ENCODE measurements at places on chromosomes 1 and 21.

DNA sequence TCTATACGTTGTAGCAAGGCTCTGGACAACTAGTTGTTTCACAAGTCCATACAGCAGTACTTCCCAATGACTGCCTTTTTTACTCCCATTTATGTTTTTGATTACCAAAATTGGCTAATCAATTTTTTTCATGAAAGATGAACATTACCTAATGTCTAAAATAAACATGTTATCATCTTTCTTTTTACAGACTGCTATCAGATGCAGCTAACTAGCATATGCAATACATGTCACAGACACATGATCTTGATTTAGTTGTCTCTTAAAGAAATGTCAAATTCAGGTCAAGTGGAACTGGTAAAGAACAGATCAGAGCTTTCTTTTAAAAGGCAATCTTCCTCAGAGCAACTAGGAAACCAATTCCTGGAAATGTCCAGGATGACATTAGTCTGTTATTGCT, 630 bp upstream of the DBT start:
- DNase-seq: no peak

DNA sequence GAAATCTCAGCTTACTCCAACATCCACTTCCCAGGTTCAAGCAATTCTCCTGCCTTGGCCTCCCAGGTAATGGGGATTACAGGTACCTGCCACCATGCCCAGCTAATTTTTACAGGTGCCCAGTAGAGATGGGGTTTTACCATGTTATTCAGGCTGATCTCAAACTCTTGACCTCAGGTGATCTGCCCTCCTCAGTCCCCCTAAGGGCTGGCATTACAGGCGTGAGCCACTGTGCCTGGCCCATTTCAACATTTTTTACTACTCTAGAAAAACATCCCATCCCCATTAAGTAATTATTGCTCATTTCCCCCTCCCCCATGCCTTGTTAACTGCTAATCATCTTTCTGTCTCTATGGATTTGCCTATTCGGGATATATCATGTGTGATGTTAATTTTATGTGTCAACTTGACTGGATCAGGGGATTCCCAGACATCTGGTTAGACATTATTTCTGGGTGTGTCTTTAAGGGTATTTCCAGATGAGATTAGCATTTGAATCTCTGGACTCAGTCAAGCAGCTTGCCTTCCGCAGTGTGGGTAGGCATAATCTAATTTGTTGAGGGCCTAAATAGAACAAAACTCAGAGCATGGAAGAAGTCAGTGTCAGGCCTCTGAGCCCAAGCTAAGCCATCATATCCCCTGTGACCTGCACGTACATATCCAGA, 33.0 kb upstream of the ZBTB8B start:
- DNase-seq: no peak

DNA sequence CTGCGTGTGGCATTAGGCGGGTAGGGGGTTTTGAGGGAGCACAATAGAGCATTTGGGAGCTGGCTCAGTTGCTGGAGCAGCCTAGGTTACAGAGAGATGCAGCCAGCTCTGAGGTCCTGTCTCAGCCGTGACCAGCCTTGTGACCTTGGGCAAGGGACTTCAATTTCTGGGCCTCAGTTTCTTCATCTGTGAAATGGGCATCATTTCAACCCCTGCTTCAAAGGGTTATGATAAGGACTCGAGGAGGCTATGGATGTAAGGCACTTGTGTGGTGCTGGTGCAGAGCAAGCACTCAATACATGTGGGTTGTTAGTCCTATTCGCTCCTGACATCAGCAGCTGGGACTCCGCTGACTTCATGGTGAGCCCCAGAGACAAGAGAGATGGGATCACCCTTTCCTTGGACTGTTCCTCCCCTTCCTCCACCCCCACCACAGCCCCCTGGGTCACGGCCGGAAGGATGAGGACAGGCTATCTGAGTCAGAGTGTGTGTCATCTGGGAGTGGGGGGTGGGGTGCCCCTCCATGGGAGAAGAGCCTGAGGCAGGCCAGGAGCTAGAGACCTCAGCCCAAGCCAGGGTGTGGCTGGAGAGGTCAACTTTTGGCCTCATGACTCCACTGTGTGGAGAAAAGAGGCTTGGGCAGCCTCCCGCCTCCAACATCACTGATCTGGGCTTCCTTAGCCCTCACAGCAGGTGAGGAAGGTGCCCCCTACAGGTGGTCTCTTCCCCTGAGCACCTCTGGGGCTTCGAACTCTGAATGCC, 71.4 kb upstream of the ZBTB40 start:
- no peak for DNase-seq

- DNase-seq: no peak
Measured at GRCh38 chr1:3560981-3561380, 50.3 kb downstream of the MEGF6 start.

GRCh38 chr1:90926971-90927370, 94.9 kb downstream of the ZNF644 start:
- DNase-seq: no peak

- no peak for DNase-seq
Measured at GRCh38 chr1:20763417-20763816, 23.7 kb downstream of the HP1BP3 start.

DNA sequence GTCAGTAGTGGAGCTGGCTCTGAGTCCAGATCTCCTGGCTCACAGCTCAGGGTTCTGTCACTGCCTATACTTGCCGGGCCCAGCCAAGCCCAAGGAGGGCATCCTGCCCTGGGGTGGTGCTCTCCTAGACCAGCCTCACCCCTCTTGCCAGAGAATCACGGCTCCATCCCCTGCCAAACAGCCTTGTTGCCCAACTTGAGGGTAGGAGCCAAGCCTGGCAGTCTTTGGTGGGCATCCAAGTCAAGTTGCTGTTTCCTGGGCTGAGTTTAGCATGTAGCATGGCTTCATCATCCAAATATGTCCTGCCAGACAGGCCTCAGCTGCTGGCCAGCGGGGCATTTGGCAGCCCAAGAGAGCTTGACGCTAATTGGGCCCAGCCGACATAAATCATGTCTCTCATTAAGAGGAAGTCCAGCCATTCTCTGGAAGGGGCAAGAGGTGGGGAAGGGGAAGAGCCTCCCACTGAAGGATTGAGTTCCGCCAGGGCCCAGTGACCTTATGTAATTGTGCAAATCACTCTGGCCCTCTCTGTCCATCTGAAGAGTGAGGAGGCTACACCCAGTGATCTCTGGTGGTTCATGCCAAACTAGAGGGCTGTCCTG, 22.6 kb upstream of the TRABD2B start:
- no peak for DNase-seq

- no peak for DNase-seq
Measured at GRCh38 chr1:24020470-24020869, 40.3 kb upstream of the SRSF10 start.

- DNase-seq: peak; percentile 32
Measured at GRCh38 chr1:187051618-187052232, 223.0 kb downstream of the PLA2G4A start.

- DNase-seq: no peak
Measured at GRCh38 chr1:147334292-147334691, 91.8 kb downstream of the CHD1L start.

DNA sequence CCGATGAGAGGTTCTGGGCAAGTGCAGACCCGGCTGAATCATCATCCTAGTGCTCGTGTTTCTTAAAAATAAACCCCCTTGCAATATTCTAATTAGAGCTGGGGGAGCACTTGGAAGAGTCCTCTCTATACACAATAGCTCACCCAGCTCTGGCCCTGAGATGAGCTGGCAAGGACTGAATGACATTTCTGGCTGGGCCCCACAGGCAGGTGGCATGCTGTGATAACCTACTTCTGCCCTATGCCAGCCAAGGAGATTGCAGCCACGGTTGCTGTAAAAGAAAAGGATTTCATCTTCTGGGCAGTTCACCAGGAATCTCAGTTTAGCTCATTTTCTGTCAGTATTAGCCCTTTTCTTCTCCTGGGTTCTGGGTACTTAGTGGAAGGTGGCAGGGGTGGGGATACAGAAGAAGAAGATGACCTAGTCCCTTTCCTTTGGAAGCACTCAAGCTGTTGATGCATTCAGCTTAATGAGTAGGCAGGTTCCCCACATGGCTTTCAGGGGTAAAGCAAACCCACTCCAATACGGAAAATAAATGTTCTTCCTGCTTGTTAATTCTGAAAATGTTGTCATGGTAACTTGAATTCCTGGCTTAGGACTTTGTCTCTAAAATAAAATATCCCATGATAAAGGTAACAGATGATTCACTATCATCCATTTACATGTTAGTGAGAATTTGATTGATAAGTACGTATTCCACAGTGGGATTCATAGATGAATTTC, 32.2 kb downstream of the VASH2 start:
- DNase-seq: no peak

GRCh38 chr1:60345621-60346020, 272.1 kb upstream of the C1orf87 start:
- DNase-seq: no peak

- no peak for DNase-seq
Measured at GRCh38 chr1:245288796-245289195, 134.0 kb downstream of the KIF26B start.

- DNase-seq: no peak
Measured at GRCh38 chr1:102724741-102725140, 383.6 kb downstream of the COL11A1 start.

- DNase-seq: no peak
Measured at GRCh38 chr1:81598623-81599022, 202.1 kb upstream of the ADGRL2 start.

GRCh38 chr1:18955131-18955440, 1.4 kb downstream of the IFFO2 start:
- DNase-seq: no peak

DNA sequence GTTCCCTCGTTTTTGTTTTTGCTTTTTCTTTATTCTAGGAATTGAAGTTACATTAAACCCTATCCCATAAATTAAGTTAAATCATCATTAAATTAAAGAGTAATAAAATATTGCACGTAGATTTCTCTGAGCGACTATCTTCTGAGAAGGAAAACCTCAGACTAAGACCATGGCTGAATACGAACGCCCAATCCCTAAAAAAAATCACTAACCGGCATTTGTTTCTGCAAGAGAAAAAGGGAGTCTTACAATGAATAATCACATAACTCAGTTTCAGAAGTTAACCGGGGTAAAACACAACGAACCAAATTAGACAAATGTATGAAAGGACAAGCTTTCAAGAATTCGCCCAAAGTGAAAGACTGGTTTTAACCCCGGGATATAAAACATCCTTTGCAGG, 1.3 kb downstream of the PIK3R3 start:
- no peak for DNase-seq

GRCh38 chr1:54325284-54325683, 80.9 kb downstream of the SSBP3 start:
- DNase-seq: no peak

DNA sequence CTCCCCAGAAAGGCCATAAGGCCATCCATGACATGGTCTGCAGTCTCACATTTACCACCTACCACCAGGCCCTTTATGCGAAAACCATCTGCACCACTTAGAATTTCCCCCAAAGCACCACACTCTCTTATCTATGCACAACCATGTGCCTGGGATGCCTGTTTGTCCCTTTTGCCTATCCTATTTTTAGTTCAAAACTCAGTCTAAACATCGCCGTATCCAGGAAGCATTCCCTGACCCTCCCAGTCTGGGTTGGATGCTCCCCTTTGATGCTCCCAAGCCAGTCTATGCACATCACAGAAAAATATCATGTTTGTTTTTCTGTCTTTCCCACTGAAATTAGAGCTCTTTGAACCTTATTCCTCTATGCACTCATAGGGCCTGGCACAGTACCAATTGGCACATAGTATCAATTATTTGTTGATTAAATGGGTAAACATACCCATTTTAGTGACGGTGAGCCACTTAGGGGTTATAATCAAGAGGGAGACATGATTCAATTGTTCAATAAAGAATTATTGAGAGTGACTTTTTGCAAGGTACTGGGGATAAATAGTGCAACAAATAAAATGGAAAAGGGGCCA, 6.7 kb downstream of the MPL start:
- no peak for DNase-seq

- no peak for DNase-seq
Measured at GRCh38 chr21:30126576-30126975, 40.0 kb downstream of the CLDN17 start.

DNA sequence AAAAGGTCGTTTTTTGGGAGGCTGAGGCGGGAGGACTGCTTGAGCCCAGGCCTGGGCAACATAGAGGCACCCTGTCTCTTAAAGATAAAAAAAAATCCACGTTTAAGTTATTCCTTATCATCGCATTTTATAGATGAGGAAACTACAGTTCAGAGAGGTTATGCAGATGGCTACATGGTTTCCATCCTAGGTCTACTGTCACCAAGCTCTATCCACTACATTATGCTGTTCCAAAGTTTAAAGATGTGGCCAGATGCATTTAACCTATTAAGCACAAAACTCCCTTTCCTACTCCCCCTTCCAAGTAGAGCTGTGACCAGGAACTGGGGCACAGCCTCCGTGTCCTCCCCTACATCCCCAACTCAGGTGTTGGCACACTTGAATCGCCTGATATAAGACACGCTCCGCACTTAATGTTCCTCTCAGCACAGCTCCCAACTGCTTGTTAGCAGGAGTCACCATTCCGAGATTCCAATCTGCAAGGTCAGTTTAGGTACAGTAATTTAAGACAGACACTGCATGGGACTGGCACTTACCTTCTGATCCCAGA, 1.3 kb downstream of the TAF5L start:
- no peak for DNase-seq

DNA sequence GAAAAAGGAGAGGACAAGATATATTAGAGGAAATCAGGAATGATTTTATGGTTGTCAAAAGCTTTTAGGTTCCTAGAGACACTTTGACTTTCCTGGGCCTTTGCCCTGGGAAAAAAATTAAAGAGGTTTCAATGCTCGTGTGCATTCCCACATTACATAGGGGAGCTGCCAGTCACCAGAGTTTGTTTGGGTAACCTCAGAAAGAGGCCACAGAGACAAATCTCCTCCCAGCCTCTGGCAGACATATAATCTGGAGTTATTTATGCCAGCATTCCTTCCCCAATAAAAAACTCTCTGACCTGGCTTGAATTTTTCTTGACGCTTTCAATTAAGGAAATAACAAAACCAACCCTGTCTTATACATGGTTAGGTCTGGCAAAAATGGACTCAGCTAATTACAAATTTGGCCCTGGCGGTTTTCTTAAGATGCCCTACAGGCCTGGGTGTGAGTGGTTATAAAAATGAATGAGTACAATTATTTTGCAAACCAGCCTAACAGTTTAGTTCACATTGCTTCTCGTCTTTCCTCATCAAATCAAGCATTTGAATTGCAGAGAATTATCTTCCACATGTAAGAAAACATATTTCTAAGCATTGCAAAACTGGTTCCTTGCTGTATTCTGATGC, 63.7 kb downstream of the WLS start:
- DNase-seq: no peak

DNA sequence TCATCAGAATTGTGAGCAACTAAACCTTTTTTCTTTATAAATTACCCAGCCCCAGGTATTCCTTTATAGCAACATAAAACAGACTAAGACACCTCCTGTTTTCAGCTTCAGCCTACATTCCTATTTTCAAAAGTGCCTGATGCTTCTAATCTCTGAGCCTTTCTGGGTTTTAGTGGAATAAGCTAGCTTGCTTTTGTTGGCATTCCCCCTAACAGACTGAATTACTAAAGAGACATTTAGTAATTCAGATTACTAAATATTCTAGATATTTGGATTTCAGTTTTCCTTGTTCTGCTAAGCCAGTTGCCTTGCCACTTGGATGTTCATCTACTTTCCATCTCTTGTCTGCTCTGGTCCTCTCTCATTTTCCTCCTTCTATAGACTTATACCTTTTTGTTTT, 10.5 kb upstream of the GNG12 start:
- no peak for DNase-seq
